CD4-positive, alpha-beta memory T cell (primary cell): ENCODE measurements at places on chromosomes 1 and 21. TPM values are rescaled to one million over a fixed set of nuclear protein-coding genes. Genes with fewer than 3 reads are reported as not detected.

The PCP4L1 gene
- polyA plus RNA-seq = not detected

The SLC25A34 gene
- polyA plus RNA-seq = 0.08 TPM

The DNAH14 gene
- polyA plus RNA-seq = 0.06 TPM

The PTPN22 gene
- 38.1 TPM for polyA plus RNA-seq

The CYP4A22 gene
- not detected for polyA plus RNA-seq

The AK2 gene
- 109 TPM for polyA plus RNA-seq

The HOOK1 gene
- 9.9 TPM for polyA plus RNA-seq

The SLC30A10 gene
- not detected for polyA plus RNA-seq

The RGS21 gene
- polyA plus RNA-seq = not detected

The APCS gene
- not detected for polyA plus RNA-seq

The UBE2Q1 gene
- 18.6 TPM for polyA plus RNA-seq

DNA sequence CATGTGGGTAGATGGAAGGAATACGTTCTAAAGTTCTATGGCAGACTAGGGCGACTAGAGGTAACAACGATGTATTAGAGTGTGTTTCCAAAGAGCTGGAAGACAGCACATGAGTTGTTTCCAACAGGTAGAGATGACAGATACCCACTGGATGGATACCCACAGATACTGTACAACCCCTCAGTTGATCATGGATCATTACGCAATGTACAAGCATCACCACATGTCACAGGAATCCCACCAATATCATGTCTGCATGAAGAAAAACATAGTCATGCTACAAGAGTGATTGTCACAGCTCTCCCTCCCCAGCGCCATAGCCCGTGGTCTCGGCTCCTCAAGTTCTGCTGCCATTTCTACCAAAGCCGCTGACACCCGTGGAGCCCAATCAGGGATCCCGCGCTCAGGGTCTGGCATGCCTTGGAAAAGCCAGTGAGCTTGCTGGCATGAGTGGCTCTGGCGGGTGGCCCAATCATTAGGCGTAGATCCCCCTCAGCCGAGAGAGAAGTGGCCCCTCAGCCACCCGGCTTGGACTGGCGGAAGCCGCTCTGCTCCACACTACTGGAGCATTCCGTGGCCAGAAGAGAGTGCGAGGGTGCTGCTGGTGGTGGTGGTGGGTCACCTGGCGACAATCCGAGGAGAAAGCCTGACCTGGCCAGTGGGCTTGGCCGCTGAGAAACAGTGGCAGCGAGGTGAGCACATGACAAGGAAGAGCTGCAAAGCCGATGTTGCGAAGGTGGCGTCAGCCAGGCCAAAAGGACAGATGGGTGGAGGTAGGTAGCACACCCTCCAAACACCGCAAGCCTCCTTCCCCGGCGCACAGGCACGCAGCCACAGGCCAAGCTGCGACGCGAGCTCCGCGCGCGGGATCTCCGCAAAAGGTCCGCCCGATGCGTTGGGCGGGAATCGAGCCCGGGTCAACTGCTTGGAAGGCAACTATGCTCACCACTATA, 65.7 kb upstream of the FCGR2A start:
- no peaks in the 10 kb centered on the region for H3K36me3 ChIP-seq
- no peak for DNase-seq
- no peak overlapping the region for H3K4me3 ChIP-seq

GRCh38 chr1:39328586-39329121, 124.2 kb downstream of the MACF1 start:
- H3K27ac ChIP-seq = no peak overlapping the region
- H3K36me3 ChIP-seq = peaks cover 73% of the 10 kb centered on the region
- H3K4me1 ChIP-seq = peaks cover 21% of the 10 kb centered on the region
- no peaks in the 10 kb centered on the region for H3K27me3 ChIP-seq

GRCh38 chr21:26933448-26933847, 33.4 kb downstream of the ADAMTS5 start:
- no peaks in the 10 kb centered on the region for H3K36me3 ChIP-seq
- DNase-seq = no peak
- H3K27me3 ChIP-seq = no peaks in the 10 kb centered on the region
- H3K4me1 ChIP-seq = no peaks in the 10 kb centered on the region
- no peak overlapping the region for H3K27ac ChIP-seq

DNA sequence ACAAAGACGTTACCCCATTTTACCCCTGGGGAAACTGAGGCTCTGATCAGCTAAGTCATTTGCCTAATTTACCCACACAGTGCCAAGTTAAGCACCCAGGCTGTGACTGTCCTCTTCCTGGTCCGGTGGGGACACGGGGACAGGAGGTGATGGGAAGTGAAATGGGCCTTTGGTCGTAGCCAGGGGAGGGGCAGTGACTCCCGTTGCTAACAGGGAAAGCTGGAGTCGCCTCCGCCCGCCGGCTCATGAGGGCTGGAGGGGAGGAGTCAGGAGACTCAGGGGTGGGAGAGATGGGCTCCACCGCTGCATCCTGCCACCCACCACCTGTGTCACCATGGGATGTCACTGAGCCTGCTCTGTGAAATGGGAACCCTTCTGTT, 139.3 kb downstream of the PGBD5 start:
- H3K4me3 ChIP-seq = no peak overlapping the region

- no peak for DNase-seq
- H3K27me3 ChIP-seq = no peaks in the 10 kb centered on the region
- no peaks in the 10 kb centered on the region for H3K36me3 ChIP-seq
- H3K4me3 ChIP-seq = no peak overlapping the region
- no peaks in the 10 kb centered on the region for H3K4me1 ChIP-seq
Measured at GRCh38 chr21:21915816-21916215, 917.6 kb downstream of the NCAM2 start.

DNA sequence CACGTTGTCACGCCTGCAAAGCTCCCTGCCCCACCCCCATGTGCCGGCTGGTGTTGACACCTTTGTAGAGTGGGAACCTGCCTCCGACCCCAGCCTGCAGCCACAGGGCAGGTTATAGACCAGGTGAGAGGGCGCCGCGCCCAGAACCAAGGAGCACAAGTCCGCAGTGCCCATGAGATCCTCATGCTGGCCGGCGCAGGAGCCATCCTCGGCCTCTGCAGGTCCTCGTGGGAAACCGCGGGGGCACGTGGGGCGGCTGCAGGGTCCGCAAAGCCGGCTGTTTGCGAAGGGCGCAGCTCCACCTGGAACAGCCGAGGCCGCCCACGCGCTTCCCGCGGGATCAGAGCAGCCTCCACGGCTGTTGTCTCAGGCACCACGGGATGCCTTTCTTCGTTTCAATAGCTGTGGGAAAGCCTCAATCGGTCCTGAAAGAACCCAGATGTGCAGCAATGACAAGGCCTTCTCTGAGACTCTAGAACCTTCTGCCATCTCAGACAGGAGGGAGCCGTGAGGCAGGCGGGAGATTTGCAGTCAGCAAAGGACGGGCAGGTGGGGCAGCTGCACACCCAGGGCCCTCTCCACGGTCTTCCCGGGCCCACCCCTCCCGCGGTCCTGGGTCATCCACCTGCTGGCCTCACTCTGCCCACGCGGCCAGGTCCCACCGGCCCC, 29.9 kb downstream of the POFUT2 start:
- no peaks in the 10 kb centered on the region for H3K27me3 ChIP-seq
- DNase-seq = no peak
- H3K27ac ChIP-seq = no peak overlapping the region
- no peaks in the 10 kb centered on the region for H3K36me3 ChIP-seq
- no peak overlapping the region for H3K4me3 ChIP-seq

- H3K27me3 ChIP-seq = no peaks in the 10 kb centered on the region
- H3K4me1 ChIP-seq = no peaks in the 10 kb centered on the region
- no peak overlapping the region for H3K4me3 ChIP-seq
- DNase-seq = no peak
- H3K36me3 ChIP-seq = no peaks in the 10 kb centered on the region
Measured at GRCh38 chr21:33059380-33059841, 10.5 kb upstream of the OLIG1 start.

DNA sequence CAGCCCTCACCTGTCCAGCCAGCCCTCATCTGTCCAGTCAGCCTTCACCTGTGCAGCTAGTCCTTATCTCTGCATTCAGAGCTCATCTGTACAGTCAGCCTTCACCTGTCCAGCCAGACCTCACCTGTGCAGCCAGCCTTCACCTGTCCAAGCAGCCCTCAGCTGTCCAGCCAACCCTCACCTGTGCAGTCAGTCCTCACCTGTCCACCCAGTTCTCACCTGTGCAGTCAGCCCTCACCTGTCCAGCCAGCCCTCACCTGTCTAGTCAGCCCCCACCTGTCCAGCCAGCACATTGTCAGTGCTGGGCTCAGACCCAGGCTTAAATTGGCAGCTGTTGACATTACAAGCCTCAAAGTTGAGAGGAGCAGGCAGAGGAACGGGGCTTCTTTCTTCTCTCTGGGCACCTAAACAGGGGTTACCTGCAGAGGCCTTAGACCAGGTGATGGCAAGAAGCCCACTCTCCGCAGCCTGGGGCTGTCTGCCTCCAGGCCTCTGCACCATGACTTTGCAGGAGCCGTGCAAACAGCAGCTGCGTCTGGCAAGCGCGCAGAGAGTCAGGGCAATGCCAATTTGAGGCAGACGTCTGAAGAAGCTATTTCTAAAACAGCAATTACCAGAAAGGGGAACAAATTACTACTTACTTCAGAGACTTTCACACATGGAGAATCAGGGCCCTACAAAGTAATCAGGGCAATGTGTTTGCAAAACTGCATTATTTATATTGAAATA, 506.1 kb downstream of the NPHP4 start:
- no peak overlapping the region for H3K4me3 ChIP-seq
- no peak overlapping the region for H3K27ac ChIP-seq
- no peak for DNase-seq
- H3K4me1 ChIP-seq = peaks cover 9% of the 10 kb centered on the region
- no peaks in the 10 kb centered on the region for H3K36me3 ChIP-seq

GRCh38 chr1:15756143-15757015, 2.2 kb upstream of the FBLIM1 start:
- no peak overlapping the region for H3K4me3 ChIP-seq
- peaks cover 21% of the 10 kb centered on the region for H3K4me1 ChIP-seq
- DNase-seq = no peak

GRCh38 chr1:27253596-27253995, 19.2 kb downstream of the WDTC1 start:
- peaks cover 19% of the 10 kb centered on the region for H3K4me1 ChIP-seq
- H3K36me3 ChIP-seq = no peaks in the 10 kb centered on the region
- H3K27me3 ChIP-seq = no peaks in the 10 kb centered on the region
- no peak overlapping the region for H3K4me3 ChIP-seq
- no peak for DNase-seq

- no peak overlapping the region for H3K4me3 ChIP-seq
- no peaks in the 10 kb centered on the region for H3K4me1 ChIP-seq
- H3K27ac ChIP-seq = no peak overlapping the region
- H3K27me3 ChIP-seq = no peaks in the 10 kb centered on the region
- no peaks in the 10 kb centered on the region for H3K36me3 ChIP-seq
Measured at GRCh38 chr1:118202076-118202608, 17.1 kb upstream of the SPAG17 start.

DNA sequence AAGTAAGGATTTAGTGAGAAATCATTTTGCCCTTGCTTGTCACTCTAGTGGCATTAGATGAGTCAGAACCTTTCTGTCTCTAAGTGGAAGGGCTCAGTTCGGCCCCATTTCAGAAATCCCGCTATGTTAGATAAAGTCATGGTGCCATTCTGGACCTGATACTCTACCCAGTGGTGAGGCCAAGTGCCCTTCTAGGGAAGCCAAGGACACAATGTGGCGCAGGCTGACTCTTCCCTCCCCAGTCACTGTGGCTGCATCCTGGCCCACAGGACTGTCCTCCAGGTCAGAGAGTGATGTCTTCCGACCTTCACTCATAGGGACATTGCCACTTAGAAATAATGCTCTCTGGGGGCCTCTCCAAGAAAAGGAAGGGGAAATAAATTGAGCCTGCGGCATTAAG, 48.3 kb upstream of the MTR start:
- H3K36me3 ChIP-seq = no peaks in the 10 kb centered on the region
- no peak for DNase-seq
- no peaks in the 10 kb centered on the region for H3K4me1 ChIP-seq
- no peak overlapping the region for H3K27ac ChIP-seq
- H3K27me3 ChIP-seq = peaks cover 4% of the 10 kb centered on the region

- H3K36me3 ChIP-seq = no peaks in the 10 kb centered on the region
- peaks cover 15% of the 10 kb centered on the region for H3K4me1 ChIP-seq
- no peak for DNase-seq
- H3K4me3 ChIP-seq = no peak overlapping the region
Measured at GRCh38 chr1:179137617-179138255, 55.9 kb downstream of the TOR3A start.

GRCh38 chr1:204746838-204747442, 61.4 kb upstream of the LRRN2 start:
- H3K36me3 ChIP-seq = no peaks in the 10 kb centered on the region
- H3K27me3 ChIP-seq = peaks cover 4% of the 10 kb centered on the region
- H3K27ac ChIP-seq = no peak overlapping the region
- H3K4me1 ChIP-seq = no peaks in the 10 kb centered on the region
- H3K4me3 ChIP-seq = no peak overlapping the region
- DNase-seq = no peak
